ENCODE measurements at places on chromosomes 5 and 9.

DNA sequence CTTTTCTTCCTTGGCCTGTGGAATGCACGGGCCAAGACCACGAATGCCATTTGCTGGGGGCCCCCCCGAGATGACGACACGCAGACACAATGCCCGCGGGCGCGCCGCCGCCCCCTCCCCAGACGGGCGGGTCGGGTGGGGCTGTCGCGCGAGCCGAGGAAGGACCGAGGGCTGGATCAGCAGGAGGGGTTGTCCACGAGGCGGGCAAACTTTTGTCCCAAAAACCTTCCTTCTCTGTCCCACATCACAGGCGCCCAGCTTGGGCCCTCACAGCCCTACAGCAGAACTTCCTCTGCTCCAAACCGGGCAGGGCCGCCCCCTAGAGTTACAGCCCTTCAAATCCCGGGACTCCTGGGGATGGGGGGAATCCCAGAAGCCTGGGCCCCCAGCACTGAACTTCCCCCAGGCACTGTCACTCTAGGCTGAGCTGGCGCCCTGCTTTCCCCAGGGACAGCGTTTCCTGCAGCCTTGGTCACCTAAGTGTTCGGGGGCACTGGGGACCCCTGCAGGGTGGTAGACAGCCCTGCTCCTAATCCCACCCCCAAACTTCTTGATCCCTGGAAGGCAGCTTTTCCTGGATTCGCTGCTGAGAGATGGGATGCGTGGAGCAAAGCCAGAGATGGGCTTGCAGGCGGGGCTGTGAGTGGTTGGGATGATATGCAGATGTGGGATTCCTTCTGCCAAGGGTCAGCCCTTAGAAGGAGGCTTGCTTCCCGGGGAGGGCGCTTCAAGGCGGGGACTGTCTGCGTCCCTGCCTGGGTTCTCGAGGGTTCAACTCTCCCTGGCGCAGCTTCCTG, 980 bp downstream of the COL5A1 start:
- DNase-seq: no peak

- DNase-seq: no peak
These were observed 233.7 kb downstream of the GLIS3 start for GRCh38 chr9:4066120-4066519.

GRCh38 chr5:79456400-79456799, 57.5 kb downstream of the HOMER1 start:
- no peak for DNase-seq

DNA sequence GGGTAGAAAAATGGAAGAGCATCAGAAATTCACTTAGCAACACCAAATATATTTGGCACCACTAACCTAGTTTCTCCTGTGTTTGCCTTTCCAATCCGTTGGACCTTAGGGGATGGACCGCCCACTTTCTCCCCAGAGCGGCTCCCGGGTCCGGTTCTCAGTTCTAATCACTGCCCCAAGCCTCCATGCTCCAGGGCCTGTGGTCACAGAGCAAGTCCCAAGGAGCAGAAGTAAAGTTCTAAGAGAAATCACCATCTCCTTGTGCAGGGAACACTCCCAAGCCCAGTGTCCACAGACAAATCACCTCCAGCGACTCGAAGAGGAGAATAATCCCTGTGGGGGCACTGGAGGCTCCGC, 728 bp upstream of the SLC1A1 start:
- DNase-seq: no peak

DNA sequence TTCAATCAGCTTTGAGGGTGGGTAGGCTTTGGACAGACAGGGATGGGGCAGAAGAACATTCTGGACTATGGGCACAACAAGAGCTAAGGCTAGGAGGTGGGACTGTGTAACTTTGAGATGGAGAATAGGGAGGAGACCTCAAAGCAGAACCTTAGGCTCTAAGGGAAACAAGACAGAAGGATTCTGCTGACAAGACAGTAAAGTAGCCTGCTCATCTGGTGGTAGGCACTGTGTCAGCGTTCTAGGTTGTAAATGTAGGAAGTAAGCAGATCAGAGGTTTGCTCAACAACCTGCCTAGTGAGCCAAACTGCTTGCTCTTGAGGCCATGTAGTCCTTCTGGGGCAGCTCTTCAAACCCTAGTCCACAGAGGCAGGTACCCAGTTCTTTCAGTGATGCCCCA, 15.0 kb upstream of the IL12B start:
- no peak for DNase-seq

- no peak for DNase-seq
These were observed 103.5 kb upstream of the COL5A1 start for GRCh38 chr9:134537951-134538641.

DNA sequence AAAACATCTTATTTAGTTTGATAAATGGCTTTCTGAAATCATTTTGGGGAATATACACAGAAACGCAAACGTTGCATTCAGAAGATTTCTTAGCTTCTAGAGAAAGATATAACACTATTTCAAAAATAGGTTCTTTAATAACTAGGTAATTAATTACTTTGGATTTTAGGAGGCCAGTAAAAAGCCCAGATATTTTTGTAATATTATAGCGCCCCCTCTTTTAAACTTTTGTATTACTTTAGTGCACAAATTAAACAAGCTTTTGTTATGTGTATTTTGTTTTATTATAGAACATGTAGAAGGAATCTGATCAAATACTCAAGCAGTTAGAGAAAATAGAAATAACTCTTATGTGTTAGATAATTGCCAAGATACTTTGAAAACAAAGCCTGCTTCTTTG, 57.7 kb downstream of the COMMD10 start:
- DNase-seq: no peak

- no peak for DNase-seq
These were observed 877.9 kb upstream of the WWC1 start for GRCh38 chr5:167413506-167413905.

DNA sequence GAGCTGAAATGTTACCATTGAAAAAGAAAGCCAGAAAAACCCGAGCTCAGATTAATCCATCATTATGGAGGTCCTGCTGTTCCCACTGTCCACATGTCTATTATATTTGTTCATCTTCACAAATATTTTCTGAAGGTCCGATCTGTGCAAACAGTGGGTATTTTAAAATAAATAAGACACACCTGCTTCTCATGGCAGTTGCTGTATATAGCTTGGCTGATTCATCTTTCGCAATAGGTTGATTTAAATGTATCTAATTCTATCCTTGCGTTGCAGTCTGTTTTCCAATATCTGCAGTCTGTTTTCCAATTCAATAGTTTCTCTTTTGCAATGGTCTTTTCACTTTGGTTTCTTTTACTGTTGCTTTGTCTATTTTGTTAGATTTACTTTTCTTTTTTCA, 87.4 kb upstream of the PCA3 start:
- DNase-seq: no peak

GRCh38 chr5:164580155-164580554, 1074.7 kb downstream of the MAT2B start:
- no peak for DNase-seq

- DNase-seq: no peak
These were observed 25.5 kb upstream of the SLC25A51 start for GRCh38 chr9:37929441-37929895.

GRCh38 chr9:91451431-91452270, 28.0 kb upstream of the NFIL3 start:
- DNase-seq: no peak

GRCh38 chr9:297104-297972, 82.7 kb downstream of the DOCK8 start:
- no peak for DNase-seq

DNA sequence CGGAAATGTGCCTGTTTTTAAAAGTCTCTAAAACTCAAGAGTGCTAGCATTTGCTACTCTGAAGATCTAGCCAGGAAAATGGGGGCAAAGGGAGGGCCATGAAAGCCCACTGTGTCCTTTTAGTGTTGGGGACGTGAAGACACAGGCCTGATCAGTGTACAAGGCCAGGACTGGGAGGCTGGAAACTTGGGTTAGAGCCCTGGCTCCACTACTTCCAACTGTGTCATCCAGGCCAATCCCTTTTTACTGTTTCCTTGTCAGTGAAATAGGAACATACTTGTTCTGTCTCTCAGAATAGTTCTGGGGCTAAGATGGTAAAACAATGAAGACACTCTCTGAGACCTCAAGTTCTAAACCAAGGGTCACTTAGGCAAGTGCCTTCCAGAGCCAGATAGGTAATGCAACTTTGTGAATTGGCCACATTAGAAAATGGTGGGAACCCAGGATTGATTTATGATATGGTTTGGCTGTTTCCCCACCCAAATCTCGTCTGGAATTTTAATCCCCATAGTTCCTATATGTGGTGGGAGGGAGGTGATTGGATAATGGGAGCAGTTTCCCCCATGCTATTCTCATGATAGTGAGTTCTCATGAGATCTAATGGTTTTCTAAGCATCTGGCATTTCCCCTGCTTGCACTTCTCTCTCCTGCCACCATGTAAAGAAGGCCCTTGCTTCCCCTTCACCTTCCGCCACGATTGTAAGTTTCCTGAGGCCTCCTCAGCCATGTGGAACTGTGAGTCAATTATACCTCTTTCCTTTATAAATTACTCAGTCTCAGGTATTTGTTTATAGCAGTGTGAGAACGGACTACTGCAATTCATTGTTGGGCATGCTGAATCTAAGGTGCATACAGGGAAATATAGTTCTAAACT, 30.4 kb upstream of the B4GALT1 start:
- no peak for DNase-seq

DNA sequence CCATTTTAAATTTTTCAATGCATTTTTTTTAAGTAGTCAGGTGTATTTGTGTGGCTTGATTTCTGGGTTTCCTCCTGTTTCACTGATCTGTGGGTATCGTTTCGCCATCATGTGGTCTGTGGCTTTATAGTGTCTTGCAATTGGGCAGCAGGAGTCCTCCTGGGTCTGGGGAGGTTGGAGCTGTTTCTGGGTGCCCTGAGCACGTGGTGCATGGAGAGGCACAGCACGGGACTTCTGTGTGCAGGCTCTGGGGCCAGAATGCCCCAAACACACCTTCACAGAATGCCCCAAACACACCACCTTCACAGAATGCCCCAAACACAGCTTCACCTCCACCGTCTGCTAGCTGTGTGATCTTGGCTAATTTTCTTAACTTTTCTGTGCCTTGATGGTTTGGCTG, 82.6 kb upstream of the COL5A1 start:
- no peak for DNase-seq

- DNase-seq: no peak
These were observed 23.4 kb downstream of the WWC1 start for GRCh38 chr5:168314735-168315411.

DNA sequence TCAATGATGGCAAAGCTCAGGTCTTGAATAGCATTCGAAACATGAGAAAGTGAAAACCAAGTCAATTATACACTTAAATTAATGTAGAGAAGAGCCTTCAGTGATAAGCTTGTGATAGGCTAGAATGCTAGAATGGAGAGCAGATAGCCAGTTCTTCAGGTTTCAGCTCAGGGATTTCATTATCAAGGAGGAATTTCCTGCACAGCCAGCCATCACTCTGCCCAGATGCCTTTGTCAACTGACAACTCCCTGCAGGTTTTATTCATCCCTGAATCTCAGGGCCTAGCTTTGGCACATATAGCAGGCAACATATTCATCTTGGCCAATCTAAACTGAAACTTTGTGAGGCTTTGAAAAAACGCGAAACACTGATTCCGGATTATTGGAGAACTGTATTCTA, 199.3 kb upstream of the CDH6 start:
- no peak for DNase-seq

GRCh38 chr9:94865582-94866452, 139.3 kb downstream of the AOPEP start:
- no peak for DNase-seq

DNA sequence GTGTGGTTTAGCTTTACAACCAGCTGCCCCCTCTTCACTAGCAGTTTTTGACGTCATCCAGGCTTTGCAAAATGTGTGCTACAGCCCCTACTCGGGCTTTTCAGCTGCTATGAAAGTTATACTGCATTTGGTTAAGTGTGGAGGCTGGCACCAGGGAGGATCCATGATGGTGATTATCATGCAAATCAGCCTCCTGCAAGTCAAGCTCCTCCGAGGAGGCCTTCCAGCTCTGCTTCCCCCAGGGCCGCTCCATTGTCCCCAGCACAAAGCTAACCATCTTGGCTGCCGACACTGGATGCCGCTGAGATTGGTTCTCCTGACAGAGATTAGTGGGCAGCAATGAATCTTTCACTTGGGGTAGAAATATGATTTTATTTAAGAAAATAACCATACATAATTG, 159.6 kb downstream of the NR2F1-AS1 start:
- DNase-seq: no peak

GRCh38 chr5:55577353-55578060, 42.7 kb upstream of the PLPP1 start:
- DNase-seq: no peak

- DNase-seq: no peak
These were observed 64.0 kb downstream of the POU5F2 start for GRCh38 chr5:93677359-93677891.

GRCh38 chr5:77973253-77973609, 197.1 kb upstream of the TBCA start:
- DNase-seq: no peak

DNA sequence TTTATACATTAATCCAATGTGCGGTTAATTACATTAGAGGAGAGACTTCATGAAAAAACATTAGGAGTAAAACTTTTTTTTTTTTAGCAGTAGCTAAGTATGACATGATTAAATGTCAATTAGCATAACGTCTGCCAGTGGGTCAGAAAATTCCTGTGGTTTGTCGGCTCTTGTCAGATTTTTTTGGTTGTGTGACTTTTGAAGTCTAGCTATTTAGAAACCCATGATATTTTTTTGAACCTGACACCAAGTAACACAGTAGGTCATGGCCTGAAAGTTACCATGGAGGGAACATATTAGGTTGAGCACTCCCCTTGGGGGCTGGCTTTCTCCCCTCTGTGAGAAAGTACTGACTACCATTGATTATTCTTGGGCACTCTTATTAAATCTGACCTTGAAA, 84.8 kb upstream of the ALDH1A1 start:
- DNase-seq: no peak

- no peak for DNase-seq
These were observed 69.4 kb downstream of the KLHL3 start for GRCh38 chr5:137666461-137666850.

DNA sequence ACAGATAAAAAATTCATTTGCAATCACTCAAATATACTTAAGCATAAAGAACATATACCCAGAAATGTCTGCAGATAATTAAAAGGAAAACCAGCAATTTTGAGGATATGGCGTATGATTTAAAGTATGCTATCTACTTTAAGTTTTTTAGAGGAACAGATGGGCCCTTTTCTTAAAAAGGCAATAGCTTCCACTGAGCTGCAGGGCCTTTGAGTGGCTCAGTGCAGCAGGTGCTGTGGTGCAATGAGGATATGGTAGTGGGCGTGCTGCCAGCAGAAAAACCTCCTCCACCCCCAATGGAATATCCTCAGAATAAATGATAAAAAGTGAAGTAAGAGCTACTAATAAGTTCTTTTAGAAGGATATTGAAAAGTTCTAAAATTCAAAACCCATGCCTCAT, 814.5 kb downstream of the MTRR start:
- DNase-seq: no peak

- no peak for DNase-seq
These were observed 242.3 kb downstream of the CAAP1 start for GRCh38 chr9:26650325-26650724.

DNA sequence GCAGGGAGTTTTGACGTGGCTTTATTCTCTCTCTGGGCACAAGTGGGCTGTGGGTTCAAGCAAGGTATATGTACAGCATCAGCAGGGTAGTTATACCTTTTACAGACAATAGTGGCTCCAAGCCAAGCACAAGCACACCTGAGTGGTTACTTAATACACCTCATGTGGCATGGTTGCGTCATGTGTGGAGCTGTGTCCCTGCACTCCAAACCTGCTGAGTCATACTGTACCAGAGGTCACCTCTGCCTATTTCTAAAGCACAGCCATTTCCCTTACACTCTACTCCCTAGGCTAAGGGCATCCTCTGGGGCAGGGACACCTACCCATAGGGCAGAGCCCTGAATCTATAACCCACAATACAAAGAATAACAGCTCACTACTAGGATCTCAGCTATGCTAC, 147.3 kb downstream of the OSTF1 start:
- no peak for DNase-seq

Data from stimulated activated CD4-positive, alpha-beta T cell treated with anti-CD3 and anti-CD28 coated beads, TNF-alpha, amount 100 ng/mL, for 4 hours (primary cell).